ENCODE measurements at places on chromosomes 7 and 10. TPM values are rescaled to one million over a fixed set of nuclear protein-coding genes. Genes with fewer than 3 reads are reported as not detected.

NOM1 gene
- 14.5 TPM for total RNA-seq

ASB4 gene
- not detected for total RNA-seq

PSMA2 gene
- total RNA-seq = 154 TPM

SPDYE9 gene
- total RNA-seq = not detected

RELN gene
- total RNA-seq = 27.9 TPM

All from mammary microvascular endothelial cell (primary cell).